ENCODE measurements at places on chromosomes 3 and 15. TPM values are rescaled to one million over a fixed set of nuclear protein-coding genes. Genes with fewer than 3 reads are reported as not detected.

The GOLGA8K gene
- total RNA-seq = 0.81 TPM

The FBXW12 gene
- not detected for total RNA-seq

The LRRC28 gene
- 19.5 TPM for total RNA-seq

The CFAP161 gene
- not detected for total RNA-seq

The ATP2C1 gene
- 57.5 TPM for total RNA-seq

The C2CD4B gene
- total RNA-seq = 0.40 TPM

The GOLGA8M gene
- total RNA-seq = 2.2 TPM

The SLC24A5 gene
- not detected for total RNA-seq

GRCh38 chr15:74598126-74598842 lies 17.4 kb upstream of the CLK3 start:
- H3K4me3 ChIP-seq = peak overlapping the region; percentile 95
- DNase-seq = peak; percentile 92
- peak overlapping the region; percentile 95 for H3K27ac ChIP-seq
- peaks cover 19% of the 10 kb centered on the region for H3K4me1 ChIP-seq
- peaks cover 31% of the 10 kb centered on the region for H3K36me3 ChIP-seq

GRCh38 chr3:146529021-146529420 lies 15.4 kb downstream of the PLSCR1 start:
- H3K36me3 ChIP-seq = peaks cover 54% of the 10 kb centered on the region
- H3K4me1 ChIP-seq = peaks cover 14% of the 10 kb centered on the region
- H3K27me3 ChIP-seq = no peaks in the 10 kb centered on the region
- no peak overlapping the region for H3K4me3 ChIP-seq
- DNase-seq = no peak

DNA sequence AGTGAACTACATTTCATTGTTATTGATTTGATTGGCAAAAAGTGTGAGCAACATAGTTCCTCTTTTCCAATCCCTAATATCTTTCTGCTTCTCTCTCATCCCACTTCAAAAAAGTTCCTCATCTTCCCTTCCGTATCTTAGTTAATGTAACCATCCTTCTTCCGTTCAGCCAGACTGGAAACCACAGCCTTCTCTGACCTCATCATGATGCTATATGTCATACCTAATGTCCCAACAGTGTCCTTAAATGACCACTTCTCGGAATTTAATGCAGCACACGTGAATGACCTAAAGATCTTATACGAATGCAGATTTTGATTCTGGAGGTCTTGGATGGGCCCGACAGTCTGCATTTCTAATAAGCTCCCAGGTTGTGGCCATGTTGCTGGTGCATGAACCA lies 320.3 kb upstream of the SATB1 start:
- peaks cover 62% of the 10 kb centered on the region for H3K4me1 ChIP-seq
- H3K36me3 ChIP-seq = peaks cover 14% of the 10 kb centered on the region
- H3K27ac ChIP-seq = peak overlapping the region; percentile 62
- no peaks in the 10 kb centered on the region for H3K27me3 ChIP-seq
- no peak overlapping the region for H3K4me3 ChIP-seq

GRCh38 chr3:57659004-57659673 lies 33.7 kb downstream of the DENND6A start:
- DNase-seq = no peak
- H3K4me1 ChIP-seq = peaks cover 15% of the 10 kb centered on the region
- H3K4me3 ChIP-seq = no peak overlapping the region
- peaks cover 39% of the 10 kb centered on the region for H3K36me3 ChIP-seq
- H3K27me3 ChIP-seq = no peaks in the 10 kb centered on the region
- H3K27ac ChIP-seq = peak overlapping the region; percentile 24

DNA sequence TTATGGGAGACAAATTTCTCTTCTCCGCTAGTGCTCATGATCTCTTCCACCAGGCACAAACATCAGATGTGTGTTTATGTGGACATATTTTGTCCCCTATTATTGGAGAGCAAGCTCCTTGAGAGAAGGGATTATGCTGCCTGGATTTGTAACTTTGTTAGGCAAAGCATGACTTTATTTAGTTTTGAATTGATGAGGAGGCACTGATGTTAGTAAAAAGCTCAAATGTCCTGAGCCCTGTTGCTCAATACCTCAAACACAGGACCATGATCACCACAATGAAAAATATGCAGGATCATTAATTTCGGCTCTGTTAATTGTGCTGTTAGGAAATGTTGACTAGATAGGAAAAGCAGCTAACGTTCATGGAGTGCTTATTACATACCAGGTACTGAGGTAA lies 29.1 kb downstream of the SCG5 start:
- no peak overlapping the region for H3K27ac ChIP-seq
- H3K36me3 ChIP-seq = peaks cover under 1% of the 10 kb centered on the region
- H3K4me3 ChIP-seq = no peak overlapping the region

GRCh38 chr15:23857028-23857641 lies 170.0 kb upstream of the NDN start:
- H3K36me3 ChIP-seq = no peaks in the 10 kb centered on the region
- H3K4me1 ChIP-seq = no peaks in the 10 kb centered on the region
- H3K4me3 ChIP-seq = no peak overlapping the region
- no peak for DNase-seq
- no peaks in the 10 kb centered on the region for H3K27me3 ChIP-seq

DNA sequence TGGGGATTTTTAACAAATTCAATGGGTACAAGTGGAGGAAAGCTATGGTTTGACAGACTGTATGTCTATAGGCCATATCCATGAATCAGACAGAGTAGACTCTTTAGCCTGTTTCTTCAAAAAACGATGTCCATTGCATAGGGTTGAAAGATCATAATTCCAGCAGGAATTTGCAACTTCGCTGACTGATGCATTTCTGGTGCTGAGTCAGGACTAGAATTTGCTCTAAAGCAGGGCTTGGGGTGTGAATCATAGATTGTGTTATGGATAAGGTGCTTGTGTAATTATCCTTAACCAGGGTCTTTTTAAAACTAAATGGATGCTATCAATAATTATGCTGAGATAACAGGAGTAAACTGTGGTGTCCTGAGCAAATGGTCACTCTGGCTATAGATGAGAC lies 200.4 kb upstream of the TBC1D5 start:
- no peaks in the 10 kb centered on the region for H3K4me1 ChIP-seq
- H3K4me3 ChIP-seq = no peak overlapping the region
- H3K27me3 ChIP-seq = peaks cover 34% of the 10 kb centered on the region
- no peak overlapping the region for H3K27ac ChIP-seq
- no peaks in the 10 kb centered on the region for H3K36me3 ChIP-seq

GRCh38 chr15:81292523-81293001 lies 31.4 kb downstream of the STARD5 start:
- no peaks in the 10 kb centered on the region for H3K27me3 ChIP-seq
- peak overlapping the region; percentile 65 for H3K4me3 ChIP-seq
- peak; percentile 54 for DNase-seq
- peak overlapping the region; percentile 96 for H3K27ac ChIP-seq
- H3K4me1 ChIP-seq = peaks cover 70% of the 10 kb centered on the region

DNA sequence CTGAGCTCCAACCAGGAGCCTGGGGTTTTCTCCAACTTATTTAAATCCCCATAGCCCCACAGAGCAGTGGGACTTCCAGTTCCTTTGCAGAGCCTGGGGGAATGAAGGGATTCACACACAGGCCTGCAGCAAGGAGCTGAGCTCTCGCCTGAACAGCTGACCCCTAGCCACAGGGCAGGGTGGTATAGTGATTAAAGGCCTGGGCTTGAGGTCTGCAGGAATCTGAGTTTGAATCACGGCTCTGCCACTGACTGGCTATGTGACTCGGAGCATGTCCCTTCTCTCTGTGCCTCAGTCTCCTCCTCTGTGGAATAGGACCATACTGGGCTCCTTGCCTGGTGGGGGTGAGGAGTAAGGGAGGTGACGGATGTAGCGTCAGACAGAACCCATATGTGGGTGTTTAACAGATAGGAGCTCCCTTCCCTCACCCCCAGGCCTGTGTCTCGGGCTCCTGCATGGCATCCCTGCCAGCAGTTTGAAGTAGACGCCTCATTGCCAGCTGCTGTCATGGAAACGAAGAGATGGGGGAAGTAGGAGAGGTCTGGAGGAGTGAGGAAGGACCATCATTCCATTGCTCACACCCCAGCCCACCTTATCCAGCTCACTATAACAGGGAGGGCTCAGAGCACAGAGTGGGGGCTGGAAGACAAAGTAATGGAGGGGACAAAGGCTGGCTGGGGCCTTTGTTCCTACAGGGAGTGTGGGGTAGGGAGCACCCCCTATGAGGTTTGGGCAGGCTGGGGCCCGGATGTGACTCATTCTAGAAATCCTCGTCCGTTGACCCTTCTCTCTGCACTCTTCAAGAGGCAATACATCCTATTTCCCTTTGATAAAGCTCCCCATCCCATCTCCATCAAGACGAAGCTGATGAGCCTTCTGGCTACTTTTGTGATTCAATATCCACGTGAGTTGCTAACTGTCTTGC lies 14.8 kb downstream of the HRH1 start:
- H3K4me1 ChIP-seq = no peaks in the 10 kb centered on the region
- peaks cover 11% of the 10 kb centered on the region for H3K27me3 ChIP-seq
- no peak overlapping the region for H3K27ac ChIP-seq
- H3K36me3 ChIP-seq = no peaks in the 10 kb centered on the region
- DNase-seq = no peak
- no peak overlapping the region for H3K4me3 ChIP-seq

- no peaks in the 10 kb centered on the region for H3K4me1 ChIP-seq
- H3K4me3 ChIP-seq = no peak overlapping the region
- H3K36me3 ChIP-seq = no peaks in the 10 kb centered on the region
- H3K27ac ChIP-seq = no peak overlapping the region
Observed at GRCh38 chr3:166388321-166388720, 551.1 kb upstream of the BCHE start.

GRCh38 chr3:33877187-33877586 lies 78.8 kb downstream of the PDCD6IP start:
- no peaks in the 10 kb centered on the region for H3K36me3 ChIP-seq
- H3K4me3 ChIP-seq = no peak overlapping the region
- no peaks in the 10 kb centered on the region for H3K4me1 ChIP-seq
- no peaks in the 10 kb centered on the region for H3K27me3 ChIP-seq
- no peak for DNase-seq
- H3K27ac ChIP-seq = no peak overlapping the region

DNA sequence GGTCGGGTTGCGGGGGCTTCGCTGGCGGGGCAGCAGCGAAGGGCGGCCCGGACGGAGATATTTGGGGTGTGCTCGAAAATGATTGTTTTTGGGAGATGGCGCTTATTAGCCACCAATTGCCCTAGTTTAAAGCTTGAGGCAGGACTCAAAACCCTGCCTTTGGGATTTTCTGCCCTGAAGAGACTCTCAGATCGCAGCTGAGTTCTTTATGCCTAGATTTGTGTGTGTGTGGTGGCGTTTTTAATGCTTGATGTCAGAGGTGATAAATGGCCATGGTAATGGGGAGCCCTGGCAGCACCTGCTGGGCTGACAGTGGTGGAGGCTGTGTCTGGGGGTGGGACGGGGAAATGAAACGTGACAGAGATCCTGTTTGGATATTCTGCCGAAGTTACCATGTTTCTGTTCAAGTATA lies 604 bp downstream of the KCTD6 start:
- H3K27ac ChIP-seq = peak overlapping the region; percentile 78
- H3K36me3 ChIP-seq = peaks cover 12% of the 10 kb centered on the region
- peaks cover 51% of the 10 kb centered on the region for H3K4me1 ChIP-seq
- H3K4me3 ChIP-seq = peak overlapping the region; percentile 94
- H3K27me3 ChIP-seq = peaks cover 28% of the 10 kb centered on the region
- peak; percentile 44 for DNase-seq

- H3K27ac ChIP-seq = no peak overlapping the region
- no peak overlapping the region for H3K4me3 ChIP-seq
- no peaks in the 10 kb centered on the region for H3K4me1 ChIP-seq
- H3K27me3 ChIP-seq = peaks cover 12% of the 10 kb centered on the region
Observed at GRCh38 chr15:101805605-101806345, 2.5 kb downstream of the OR4F6 start.

DNA sequence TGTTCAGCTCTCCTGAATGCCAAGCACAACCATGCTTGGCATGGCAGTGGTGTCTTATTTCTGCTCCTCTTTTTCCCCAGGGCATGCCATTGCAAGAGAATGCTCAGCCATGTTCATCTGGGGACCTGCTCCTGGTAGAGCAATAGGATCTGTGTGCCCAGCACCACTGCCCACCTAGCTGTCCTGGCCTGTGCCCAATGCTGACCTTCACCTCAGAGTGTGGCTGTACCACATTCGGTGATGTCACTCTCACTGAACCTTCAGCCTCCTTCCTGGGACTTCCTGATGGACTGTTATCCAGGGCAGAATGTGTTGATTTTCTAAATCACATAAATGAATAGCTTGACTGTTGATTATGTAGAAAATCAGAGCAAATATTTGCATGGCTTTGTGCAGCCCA lies 42.0 kb downstream of the AGTR1 start:
- DNase-seq = no peak
- H3K27me3 ChIP-seq = no peaks in the 10 kb centered on the region
- no peak overlapping the region for H3K4me3 ChIP-seq
- no peaks in the 10 kb centered on the region for H3K36me3 ChIP-seq

DNA sequence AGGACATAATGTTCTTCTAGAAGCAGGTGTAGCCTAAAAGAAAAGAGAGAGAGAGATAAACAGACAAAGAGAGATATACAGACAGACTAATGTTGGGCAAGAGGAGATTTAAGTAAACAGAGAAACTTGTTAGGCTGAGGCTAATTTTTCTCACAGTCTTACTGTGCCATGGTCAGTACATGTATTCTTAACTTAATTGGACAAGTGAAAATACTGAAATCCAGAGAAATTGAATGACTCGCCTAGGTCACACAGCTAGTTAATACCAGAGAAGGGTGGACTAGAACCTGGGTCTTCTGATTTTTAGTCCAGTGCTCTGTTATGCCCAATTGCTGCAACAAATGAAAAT lies 6.7 kb upstream of the ZNF609 start:
- no peak overlapping the region for H3K27ac ChIP-seq
- no peaks in the 10 kb centered on the region for H3K27me3 ChIP-seq
- H3K4me3 ChIP-seq = no peak overlapping the region
- peaks cover 22% of the 10 kb centered on the region for H3K36me3 ChIP-seq
- DNase-seq = no peak
- H3K4me1 ChIP-seq = peaks cover 9% of the 10 kb centered on the region
